Thymus (tissue), 14 donors: ENCODE measurements at places on chromosomes 7 and 10.

- H3K36me3 ChIP-seq, result peaks cover 43% of the 10 kb centered on the region
- DNase-seq, result no peak
- H3K27me3 ChIP-seq, result no peaks in the 10 kb centered on the region
- H3K4me1 ChIP-seq, result no peaks in the 10 kb centered on the region
- H3K4me3 ChIP-seq, result no peak overlapping the region
These were observed 87.8 kb downstream of the GLCCI1 start for GRCh38 chr7:8056439-8056838.

GRCh38 chr10:52540479-52540984 lies 226.5 kb downstream of the DKK1 start:
- no peaks in the 10 kb centered on the region for H3K4me1 ChIP-seq
- no peak overlapping the region for H3K4me3 ChIP-seq
- no peaks in the 10 kb centered on the region for H3K27me3 ChIP-seq
- H3K27ac ChIP-seq, result no peak overlapping the region

DNA sequence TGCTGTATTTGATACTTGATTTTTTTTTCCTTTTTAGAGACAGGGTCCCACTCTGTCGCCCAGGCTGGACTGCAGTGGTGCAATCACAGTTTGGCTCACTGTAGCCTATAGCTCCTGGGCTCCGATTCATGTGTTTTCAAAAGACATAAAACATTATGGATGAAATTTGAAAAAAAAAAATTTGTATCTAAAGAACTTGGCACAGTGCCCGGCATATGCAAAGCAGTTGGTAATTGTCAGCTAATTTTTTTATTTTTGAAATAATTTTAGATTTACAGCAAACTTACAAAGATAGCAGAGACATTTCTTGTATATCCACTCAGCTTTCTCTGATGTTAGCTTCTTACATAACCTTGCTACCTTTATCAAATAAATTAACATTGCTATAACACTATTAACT lies 20.3 kb upstream of the SAMD8 start:
- H3K4me1 ChIP-seq, result no peaks in the 10 kb centered on the region
- DNase-seq, result no peak

- no peak overlapping the region for H3K27ac ChIP-seq
- no peaks in the 10 kb centered on the region for H3K27me3 ChIP-seq
These were observed 1270.9 kb downstream of the TYW1 start for GRCh38 chr7:68267486-68267885.

- DNase-seq, result no peak
- H3K4me1 ChIP-seq, result no peaks in the 10 kb centered on the region
- no peak overlapping the region for H3K27ac ChIP-seq
- no peaks in the 10 kb centered on the region for H3K36me3 ChIP-seq
These were observed 22.3 kb downstream of the MDFIC start for GRCh38 chr7:114943953-114944744.

- H3K4me1 ChIP-seq, result peaks cover 7% of the 10 kb centered on the region
- H3K36me3 ChIP-seq, result no peaks in the 10 kb centered on the region
- no peak for DNase-seq
These were observed 904 bp downstream of the R3HCC1L start for GRCh38 chr10:98135222-98135899.
